ENCODE measurements at places on chromosomes 3 and 15. TPM values are rescaled to one million over a fixed set of nuclear protein-coding genes. Genes with fewer than 3 reads are reported as not detected.

The IGDCC3 gene
- 6.9 TPM for total RNA-seq

DNA sequence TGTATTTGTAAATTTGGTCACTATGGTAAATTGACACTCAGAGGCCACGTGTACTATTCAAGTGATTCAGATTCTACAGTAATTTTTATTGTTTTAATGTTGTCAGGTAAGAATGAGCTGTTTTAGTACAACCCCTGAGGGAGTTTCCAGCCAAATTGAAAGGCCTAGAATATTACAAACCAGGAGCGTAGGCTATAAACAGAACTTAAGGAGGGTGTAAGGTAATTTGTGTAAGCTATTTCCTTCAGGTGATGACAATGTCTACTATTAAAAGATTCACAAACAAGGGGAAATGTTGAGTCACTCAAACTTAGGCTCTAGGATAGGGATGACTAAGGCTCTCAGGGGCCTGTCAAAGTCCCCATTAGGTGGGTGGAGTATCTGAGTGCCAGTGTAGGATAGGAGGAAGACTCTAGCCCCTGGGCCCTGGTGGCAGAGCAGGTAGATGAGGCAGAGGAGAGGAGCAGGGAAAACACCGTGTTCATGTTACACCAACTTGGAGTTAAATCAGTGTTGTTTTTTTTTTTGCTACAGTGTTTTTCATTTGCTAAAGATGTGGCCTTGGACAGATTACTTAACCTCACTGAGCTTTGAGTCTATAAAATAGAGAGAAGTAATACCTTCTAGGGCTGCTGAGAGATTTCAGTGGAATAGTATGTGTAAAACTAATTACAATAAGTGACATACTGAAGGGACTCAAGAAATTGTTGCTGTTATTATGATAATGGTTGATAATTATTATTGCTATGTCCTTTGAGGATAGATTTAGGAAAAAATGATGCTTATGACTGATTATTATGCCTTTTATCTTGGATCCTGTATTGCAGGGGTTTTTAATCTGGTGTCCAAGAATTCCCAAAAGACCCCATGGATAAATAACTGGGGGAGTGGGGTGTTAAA is 10.3 kb downstream of the TM4SF1 start:
- DNase-seq, result no peak

GRCh38 chr3:107670986-107671385 is 148.2 kb downstream of the BBX start:
- no peak for DNase-seq

- DNase-seq, result no peak
Observed at GRCh38 chr3:124888482-124889441, 1.6 kb upstream of the ITGB5 start.

The TM6SF1 gene
- total RNA-seq, result 27.7 TPM

DNA sequence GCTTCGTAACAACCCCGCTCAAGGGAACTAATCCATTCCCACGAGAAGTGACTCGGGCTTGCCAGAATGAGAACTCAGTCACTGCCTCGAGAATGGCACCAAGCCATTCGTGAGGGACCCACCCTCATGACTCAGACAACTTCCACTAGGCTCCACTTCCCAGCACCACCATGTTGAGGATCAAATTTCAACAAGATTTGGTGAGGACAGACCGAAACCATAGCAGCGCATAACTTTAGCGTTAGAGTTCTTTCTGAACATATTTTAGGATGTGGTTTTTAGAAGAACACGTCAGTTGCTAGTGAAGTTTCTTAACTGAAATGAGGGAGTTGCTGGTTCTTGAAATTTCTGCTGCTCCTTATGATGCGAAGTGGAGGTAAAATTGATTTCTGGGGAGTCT is 13.5 kb downstream of the PTPRG start:
- DNase-seq, result no peak

The ACAN gene
- 0.41 TPM for total RNA-seq

DNA sequence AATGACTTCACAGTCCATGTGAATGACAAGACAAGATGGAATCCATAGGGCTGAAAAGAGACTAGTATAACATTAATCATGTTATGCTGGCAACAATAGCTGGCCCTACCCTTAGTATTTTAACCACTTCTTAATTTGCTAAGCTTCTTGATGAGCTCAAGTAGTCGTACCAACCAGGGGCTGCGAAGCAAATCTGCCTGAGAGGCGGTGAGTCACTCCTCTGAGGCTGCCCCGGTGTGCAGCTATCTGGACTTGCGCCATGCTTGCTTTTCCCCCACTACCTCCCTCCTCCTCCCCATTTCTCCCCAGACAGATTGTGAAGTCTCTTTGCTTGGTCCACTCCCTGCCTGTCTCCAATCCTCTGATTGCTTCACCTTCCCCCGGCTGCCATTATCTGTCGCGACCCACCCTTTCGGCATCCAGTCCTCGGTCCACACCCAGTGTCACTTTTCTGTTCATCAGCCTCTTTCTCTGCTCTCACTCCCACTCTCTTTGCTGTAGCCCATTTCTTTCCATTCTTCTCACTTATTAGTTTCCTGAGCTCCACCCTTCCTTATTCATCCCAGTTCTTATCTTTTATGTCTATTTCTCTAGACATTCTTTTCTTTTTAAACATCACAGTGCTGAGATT is 42.7 kb downstream of the DUT start:
- no peak for DNase-seq

GRCh38 chr3:107106316-107106715 is 270.9 kb upstream of the CCDC54 start:
- DNase-seq, result no peak

- no peak for DNase-seq
Observed at GRCh38 chr15:70262591-70263274, 165.0 kb upstream of the TLE3 start.

The ECE2 gene
- total RNA-seq, result 3.7 TPM

GRCh38 chr3:4693620-4694019 is 200.5 kb downstream of the ITPR1 start:
- DNase-seq, result no peak

DNA sequence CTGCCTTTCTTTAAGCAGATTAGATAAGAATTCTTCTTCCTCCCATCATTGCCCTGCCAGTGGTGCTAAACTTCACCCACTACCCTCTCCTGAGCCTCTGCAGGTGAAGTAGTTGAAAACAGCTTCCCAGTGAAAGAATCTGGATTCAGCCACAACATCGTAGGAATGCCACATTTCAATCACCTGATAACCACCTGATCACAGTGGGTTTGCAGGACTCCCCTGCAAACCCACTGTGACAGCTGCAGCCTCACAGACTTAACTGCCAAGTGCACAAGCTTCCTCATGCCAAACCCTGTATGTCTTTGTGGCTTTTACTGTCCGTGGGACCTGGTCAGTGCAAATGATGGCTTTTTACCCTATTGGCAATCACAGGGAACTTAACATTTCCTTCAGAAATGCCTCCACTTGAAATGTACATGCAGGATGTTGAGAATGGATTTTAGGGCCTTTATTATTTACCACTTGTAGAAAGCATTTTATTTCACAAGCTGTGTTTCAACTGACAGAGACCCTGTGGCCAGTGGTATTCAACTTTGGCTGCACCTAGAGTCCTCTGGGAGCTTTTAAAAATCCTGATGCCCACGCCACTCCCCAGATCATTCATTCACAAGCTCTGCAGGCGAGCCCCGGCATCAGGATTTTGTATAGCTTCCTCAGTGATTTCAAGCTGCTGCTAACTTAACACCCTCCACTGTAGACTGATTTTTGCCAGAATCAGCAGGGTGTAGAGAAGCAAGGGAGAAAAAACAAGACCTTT is 49.1 kb downstream of the OXNAD1 start:
- no peak for DNase-seq

The SLC35G2 gene
- 11.8 TPM for total RNA-seq

- no peak for DNase-seq
Observed at GRCh38 chr15:72754096-72754495, 29.5 kb downstream of the ADPGK start.

- DNase-seq, result no peak
Observed at GRCh38 chr15:73464602-73465001, 21.6 kb downstream of the REC114 start.

The CTXND1 gene
- total RNA-seq, result 0.41 TPM

The TARS3 gene
- total RNA-seq, result 36.7 TPM

DNA sequence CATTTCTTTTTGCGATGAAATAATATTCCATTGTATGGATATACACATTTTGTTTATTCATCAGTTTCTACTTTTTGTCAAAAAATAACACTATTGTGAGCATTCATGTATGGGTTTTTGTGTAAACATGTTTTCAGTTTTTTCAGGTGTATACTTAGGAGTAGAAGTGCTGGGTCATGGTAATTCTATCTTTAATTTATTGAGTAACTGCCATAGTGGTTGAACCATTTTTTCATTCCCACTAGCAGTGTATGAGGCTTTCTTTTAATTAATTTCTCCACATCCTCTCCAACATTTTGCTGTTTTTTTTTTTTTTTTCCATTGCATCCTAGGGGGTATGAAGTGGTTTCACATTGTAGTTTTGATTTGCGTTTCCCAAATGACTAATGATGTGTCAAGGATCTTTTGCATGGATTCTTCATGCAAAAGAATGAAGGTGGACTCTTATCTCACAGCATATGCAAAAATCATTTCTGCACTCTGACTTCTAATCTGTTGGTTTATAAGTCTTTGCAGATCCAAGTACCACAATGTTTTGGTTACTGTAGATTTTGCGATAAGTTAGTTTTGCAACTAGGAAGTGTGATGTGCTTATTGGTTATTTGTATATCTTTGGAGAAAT is 12.6 kb downstream of the ATP2C1 start:
- no peak for DNase-seq

- DNase-seq, result no peak
Observed at GRCh38 chr3:150372320-150372719, 35.8 kb upstream of the TSC22D2 start.

The C2CD4A gene
- total RNA-seq, result under 0.01 TPM

The VWA5B2 gene
- 0.41 TPM for total RNA-seq

The ASB14 gene
- total RNA-seq, result under 0.01 TPM

DNA sequence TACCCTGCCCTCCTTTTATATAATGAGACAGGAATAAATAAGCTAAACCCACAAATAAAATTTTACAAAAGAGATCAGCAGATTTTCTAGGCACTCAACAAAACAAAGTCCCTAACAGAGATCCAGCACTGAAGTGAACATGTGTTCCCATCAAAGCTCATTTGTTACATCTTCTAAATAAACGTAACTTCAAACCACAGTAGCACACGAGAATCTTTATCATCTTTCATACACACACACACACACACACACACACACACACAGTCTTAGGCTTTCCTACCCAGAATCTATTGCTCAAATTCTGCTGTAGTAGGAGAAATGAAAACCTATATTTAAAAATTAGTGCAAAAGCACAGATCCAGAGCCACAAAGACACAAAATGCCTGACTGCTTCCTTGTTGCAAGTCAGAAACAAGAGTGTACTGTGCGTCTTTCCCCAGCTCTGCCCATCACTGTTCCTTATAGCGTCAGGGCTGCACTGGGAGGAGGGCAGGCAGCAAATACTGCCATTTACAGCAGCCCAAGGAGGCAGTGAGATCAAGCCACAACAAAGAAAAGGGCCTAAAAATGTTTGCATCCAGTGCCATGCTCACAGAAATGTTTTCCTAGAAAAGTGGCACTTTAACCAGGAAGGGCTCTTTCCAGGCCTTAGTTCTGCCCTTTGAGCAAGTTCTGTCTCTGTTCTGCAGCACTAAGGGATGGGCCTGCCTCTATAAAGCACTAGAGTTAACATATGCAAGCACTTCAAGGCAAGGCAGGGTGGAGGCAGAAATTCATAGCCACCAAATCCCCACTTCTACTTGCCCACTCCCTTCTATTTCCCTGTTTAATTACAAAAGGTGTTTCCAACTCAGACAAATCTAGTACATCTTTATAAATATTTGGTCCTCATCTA is 6.0 kb downstream of the IP6K1 start:
- no peak for DNase-seq

DNA sequence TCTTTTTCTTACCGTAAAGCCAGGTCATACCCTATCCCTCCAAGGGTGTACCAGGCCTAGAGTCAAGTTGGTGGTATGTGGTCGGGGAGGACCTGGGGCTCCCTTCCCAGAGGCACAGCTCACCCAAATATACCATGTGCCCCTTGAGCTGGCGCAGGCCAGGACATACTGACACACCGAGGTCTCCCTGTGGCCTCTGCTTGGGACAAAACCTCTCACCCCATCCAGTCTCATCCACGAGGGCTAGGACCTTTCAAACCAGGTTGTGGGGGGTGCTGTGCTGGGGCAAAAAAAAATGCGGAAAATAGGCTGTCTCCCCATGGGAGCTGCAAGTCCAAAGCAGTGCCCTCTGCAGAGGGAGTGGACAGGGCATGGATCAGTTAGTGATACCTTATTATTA is 22.8 kb downstream of the PTH1R start:
- DNase-seq, result no peak

- no peak for DNase-seq
Observed at GRCh38 chr3:32447865-32448400, 54.7 kb downstream of the CMTM6 start.

DNA sequence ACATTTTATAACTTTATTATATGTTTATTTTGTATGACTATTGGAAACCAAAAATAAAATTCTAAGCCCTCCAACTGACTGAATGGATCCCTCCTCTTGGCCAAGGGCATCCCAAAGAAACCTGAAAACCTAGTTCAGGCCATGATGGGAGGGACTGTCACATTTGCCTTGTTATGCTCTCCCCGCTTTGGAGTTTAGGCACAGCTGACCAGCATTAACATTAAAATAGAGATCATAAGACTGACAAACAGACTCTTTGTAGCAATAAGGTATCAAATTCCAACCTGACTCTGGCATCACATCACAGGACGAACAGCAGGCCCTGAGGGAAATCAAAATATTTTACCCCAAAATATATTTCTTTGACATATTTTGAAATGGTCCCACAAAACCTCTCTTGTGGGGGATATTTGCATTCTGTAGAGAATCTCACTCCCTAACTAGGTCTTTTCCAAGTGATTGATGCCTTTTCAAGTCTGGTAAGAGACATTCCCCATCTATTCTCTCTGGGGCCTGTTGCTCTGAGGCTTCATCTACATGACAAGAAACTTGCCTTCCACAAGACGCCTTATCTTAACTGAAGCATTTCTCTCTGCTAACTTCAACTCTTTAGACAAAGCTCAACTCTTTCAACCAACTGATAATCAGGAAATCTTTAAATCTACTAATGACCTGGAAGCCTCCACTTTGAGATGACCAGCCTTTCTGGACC is 81.8 kb upstream of the PRR23E start:
- no peak for DNase-seq

The PAQR5 gene
- 0.82 TPM for total RNA-seq

DNA sequence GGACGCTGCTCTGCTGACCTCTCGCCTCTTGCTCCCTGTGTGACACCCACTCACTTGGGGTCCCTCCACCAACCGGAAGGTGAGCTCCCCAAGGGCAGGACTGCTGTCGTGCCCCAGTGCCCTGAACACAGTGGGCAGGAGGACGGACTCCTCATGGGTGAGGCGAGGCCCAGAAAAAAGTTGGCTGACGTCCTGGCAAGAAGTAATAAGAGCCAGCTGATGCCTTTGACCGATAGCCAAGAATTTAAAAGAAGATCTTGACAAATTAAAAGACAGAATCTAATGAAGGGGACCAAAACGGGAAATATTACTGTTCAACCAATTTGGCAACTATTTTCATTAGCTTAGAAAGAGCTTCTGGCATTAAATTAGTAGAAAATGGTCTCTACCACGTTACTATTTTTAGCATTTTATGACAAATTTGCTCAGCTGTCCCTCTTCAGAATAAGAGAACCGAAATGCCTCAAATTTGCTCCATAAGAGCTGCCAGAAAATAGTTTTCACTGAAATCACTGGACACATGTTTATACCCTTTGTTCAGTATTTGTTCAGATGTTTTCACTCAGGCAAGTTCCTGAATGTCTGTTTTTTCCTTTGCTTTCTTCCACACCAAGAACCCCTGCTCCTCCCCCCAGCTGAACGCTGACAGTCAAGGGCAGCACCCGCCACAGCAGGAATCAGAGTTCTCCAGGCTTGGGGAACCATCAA is 60.5 kb downstream of the XXYLT1 start:
- no peak for DNase-seq
